Activated CD8-positive, alpha-beta memory T cell treated with anti-CD3 and anti-CD28 coated beads, Interleukin-2, amount 10 ng/mL, durations not matched to agents 7 days and 5 days (primary cell): ENCODE measurements at places on chromosomes 7 and 10. TPM values are rescaled to one million over a fixed set of nuclear protein-coding genes. Genes with fewer than 3 reads are reported as not detected.

Gene PAX4
- total RNA-seq, result not detected

DNA sequence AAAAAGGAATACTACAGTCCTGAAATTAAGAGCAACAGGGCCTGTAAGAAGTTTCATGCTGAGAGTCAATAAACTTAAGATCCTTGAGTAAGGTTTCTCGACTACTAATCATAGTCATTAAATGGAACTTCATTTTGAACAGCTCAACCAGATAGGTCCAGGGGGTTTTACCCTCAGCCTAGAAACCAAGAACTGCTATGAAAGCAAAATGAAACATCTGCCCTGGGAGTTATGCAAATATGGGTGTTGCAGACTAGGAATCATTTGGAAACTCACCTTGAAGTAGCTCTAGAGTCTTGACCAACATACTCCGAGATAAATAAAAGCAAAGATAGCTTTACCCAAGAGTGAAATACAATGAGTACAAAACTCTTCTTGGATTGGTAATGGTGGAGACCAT lies 128.0 kb downstream of the HGF start:
- H3K36me3 ChIP-seq, result no peaks in the 10 kb centered on the region
- no peaks in the 10 kb centered on the region for H3K4me1 ChIP-seq
- DNase-seq, result no peak
- no peaks in the 10 kb centered on the region for H3K27me3 ChIP-seq
- no peak overlapping the region for H3K4me3 ChIP-seq

Gene SLC26A3
- total RNA-seq, result not detected

- H3K27ac ChIP-seq, result no peak overlapping the region
- no peak for DNase-seq
- no peaks in the 10 kb centered on the region for H3K27me3 ChIP-seq
- peaks cover 32% of the 10 kb centered on the region for H3K36me3 ChIP-seq
Observed at GRCh38 chr10:51694086-51694768, 5.2 kb downstream of the CSTF2T start.

DNA sequence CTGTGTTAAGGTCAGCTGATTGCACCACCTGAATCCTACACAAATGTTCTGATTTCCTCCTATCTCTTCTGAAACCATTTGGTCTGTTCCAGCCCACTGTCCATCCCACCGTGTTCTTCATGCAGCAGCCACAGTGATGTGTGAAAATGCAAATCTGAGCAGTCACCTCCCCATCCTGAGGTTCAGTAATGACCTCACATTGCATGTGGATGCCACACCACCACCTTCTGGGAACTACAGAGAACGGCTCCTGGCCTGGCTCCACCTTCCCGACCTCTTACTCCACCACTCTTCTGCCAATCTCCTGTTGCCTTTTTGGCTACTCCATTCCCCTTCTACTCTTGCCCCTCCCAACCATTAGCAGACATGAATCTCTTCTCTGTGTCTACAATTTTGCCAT lies 244.4 kb downstream of the TNS3 start:
- H3K36me3 ChIP-seq, result no peaks in the 10 kb centered on the region
- H3K27me3 ChIP-seq, result no peaks in the 10 kb centered on the region
- no peak overlapping the region for H3K27ac ChIP-seq
- H3K4me1 ChIP-seq, result no peaks in the 10 kb centered on the region

Gene PITX3
- not detected for total RNA-seq
